Activated T-helper 1 cell treated with anti-CD3 and anti-CD28 coated beads, Interleukin-2, amount 50 U/mL, for 16 hours (primary cell): ENCODE measurements at places on chromosomes 4 and X.

DNA sequence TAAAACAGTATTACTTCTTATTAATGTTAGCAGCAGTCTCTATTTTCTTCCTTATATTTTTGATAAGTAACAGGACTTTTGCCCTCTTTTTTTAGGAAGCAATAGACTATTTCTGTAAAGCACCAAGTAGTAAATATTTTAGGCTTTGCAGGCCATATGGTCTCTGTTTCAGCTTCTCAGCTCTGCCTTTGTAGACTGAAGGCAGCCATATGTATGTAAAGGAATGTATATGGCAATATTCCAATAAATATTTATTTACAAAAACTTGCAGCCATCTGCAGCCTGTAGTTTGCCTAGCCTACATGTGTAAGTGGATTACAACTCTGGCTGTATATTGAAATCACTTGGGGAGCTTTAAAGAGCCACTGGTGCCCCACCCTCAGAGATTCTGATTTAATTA lies 15.0 kb downstream of the RADX start:
- DNase-seq: no peak

GRCh38 chr4:116020141-116020722 lies 906.8 kb upstream of the NDST4 start:
- no peak for DNase-seq

- DNase-seq: no peak
These were observed 87.5 kb upstream of the INTU start for GRCh38 chr4:127545271-127545670.

GRCh38 chrX:21963269-21963668 lies 22.8 kb downstream of the SMS start:
- no peak for DNase-seq

- no peak for DNase-seq
These were observed 138.9 kb downstream of the DCLK2 start for GRCh38 chr4:150217192-150217591.

GRCh38 chrX:109886122-109886761 lies 116.7 kb upstream of the TMEM164 start:
- no peak for DNase-seq

GRCh38 chrX:84240848-84241565 lies 53.0 kb upstream of the RPS6KA6 start:
- DNase-seq: no peak

DNA sequence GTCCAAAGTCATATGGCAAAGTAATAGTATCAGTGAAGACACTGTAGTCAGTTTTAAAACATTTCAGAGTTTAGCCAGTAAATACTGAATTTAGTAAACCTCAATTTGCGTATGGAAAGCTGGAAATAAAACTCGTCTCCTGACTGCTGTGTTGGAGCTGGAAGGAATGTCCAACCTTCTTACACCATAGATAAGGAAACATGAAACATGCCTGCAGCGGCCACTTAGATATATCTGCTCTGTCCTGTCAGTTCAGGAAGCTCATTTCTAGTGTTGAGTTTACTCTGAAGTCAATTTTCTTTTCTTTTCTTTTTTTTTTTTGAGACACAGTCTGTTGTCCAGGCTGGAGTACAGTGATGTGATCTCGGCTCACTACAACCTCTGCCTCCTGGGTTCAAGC lies 21.2 kb downstream of the ARHGAP10 start:
- no peak for DNase-seq

DNA sequence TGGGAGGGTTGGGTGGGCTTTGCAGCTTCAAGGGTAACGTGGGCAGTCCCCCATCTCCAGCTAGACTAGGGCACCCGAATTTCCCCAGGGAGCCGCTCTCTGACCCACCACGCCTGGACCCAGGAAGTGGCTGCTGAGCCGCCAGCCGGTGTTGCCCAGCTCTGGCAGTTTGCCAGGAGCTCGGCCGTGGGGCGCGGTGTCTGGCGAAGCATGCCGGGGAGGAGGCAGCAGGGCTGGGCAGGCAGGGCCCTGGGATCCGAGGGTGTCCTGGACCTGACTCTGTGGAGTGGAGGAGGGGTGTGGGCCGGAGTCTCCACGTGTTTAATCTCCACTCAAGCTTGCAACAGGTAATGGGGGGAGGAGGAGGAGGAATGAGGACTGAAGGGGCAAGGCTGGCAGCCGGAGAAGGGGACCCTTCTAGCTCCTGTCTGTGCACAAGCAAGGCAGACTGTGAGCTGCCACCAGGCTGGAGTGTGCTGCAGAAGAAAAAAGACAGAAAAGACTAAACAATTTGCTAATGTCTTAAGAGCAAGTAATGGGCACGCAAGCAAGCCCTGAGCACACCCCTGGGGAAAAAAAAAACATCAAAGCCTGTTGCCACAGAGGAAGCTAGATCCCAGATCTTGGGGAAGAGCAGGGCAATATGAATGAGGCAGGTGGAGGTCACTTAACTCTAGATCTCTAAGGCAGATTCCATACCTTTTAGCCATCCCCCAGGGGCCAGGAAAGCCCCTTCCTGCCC lies 2.4 kb downstream of the LONRF3 start:
- no peak for DNase-seq

DNA sequence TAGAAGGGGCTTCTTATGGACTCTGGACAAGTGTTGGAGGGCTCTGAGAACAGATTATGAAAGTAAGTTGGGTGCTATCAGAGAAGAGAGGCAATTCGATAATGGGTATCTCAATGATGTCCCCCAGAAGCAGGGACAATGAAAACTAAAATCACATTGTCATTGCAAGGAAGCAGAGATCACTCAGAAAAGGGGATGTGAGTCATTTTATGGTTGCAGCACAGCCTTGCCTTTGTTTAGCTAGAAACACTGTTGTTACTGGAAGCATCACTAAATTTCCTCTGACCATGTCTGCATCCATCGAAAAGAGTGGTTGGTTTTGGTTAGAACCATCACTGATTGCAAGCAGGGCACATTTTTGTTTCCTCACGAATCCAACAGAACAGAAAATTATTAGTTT lies 246.8 kb upstream of the NWD2 start:
- no peak for DNase-seq

- DNase-seq: no peak
These were observed 371.9 kb downstream of the GABRG1 start for GRCh38 chr4:45751877-45752530.

DNA sequence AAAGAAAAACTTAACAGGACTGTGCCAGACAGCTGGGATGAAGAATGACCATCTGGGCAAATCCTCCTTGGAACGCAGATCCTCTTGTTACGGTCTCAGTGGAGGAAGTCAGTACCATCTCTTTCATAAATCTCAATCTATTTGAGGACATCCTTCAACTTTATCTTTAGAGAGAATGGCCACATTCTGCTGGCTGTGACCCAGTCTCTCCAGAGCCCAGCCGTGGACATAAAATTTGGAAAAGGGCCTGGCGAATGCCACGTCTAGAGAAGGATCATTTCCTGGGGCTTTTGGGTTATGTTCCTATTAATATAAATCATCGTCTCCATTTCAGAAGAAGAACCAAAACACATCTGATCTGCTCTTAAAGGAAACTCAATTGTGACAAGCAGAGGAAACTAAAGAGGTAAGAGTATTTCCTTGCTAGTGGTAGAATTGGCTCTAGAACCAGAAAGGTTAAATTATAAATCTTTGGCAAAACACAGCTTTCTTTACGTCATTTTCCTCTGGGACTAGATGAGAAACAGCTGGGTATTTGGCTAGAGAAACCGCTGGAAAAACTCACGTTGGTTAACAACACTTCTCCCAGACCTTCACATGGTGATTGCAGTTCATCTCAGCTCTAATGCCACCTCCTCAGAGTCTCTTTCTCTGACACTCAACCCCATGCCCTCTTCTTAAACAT lies 164.7 kb downstream of the CHIC2 start:
- DNase-seq: no peak

- DNase-seq: no peak
These were observed 362.2 kb downstream of the SMARCA1 start for GRCh38 chrX:129161108-129161507.

GRCh38 chrX:34918856-34919255 lies 23.7 kb upstream of the FAM47B start:
- no peak for DNase-seq

DNA sequence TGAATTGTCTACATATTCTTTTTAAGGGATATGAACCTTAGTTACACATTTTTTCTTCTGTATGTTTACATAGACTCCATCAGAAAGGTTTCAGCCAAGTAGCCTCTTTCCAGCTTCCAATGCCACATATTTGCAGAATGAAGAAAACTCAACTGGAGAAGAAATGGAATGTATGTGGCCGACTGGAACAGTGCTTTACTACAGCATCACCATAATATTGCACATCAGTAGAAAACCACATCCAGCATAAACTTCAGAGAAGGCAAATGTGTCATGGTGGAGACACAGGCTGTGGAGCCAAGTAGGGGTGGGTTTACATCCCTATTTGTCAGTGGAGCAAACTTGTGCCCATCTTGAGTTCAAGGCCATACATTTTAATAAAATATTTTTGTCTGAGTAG lies 204.8 kb upstream of the LDB2 start:
- no peak for DNase-seq

DNA sequence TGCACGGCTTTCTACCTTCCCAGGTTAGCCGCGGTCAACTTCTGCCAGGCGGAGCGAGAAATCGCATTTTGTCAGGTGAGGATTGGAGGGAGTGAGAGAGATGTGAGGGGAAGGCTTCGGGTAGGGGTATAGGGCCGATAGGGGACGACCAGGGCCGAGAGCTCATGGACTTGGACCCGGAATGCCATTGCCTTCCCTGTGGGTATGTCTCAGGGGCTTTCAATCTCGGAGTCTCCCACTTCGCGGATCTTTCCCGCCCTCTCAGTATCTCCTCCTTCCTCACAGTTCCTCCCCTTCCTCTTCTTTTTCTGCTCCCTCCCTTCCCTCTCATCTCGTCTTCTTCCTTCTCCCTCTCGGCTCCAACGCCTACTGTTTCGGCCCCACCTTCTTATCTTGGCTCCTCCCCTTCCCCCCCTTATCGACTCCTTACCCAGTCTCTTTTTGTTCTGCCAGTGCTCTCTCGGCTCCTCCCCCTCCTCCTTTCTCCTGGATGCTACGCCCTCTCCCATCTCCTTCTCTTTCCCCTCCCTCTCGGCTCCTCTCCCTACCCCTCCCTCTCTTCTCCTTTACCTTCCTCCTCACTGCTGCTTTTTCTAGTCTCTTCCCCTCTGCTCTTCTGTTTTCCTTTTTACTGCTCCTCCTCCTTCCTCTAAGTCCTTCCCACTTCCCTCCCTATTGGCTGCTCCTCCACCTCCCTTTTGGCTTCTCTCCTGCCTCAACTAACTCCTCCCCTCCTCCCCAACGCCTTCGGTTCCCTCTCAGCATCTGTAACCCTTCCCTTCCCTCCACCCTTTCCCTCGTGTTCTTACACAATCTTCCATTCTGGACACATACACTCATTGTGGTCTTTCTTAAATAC lies 29.4 kb upstream of the RBMX start:
- DNase-seq: peak; percentile 6

GRCh38 chr4:28490669-28491068 lies 1630.0 kb downstream of the STIM2 start:
- no peak for DNase-seq

DNA sequence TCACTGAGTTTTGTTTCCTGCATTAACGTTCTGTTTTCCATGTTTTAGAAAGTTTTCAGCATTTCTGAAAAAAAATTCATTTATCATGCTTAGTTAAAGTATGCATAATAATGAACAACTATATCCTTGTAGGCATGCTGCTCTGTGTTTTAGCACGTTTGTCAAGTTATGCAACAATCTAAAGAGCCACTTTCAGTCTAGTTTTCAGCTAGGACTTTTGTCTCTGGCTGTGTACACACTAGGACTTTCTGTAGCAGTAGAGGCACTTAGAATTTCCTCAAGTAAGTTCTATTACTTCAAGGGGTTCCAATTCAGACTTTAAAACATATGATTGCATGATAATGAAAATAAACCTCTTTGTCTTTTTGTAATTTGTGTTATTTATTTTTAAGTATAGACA lies 12.4 kb downstream of the DCAF8L1 start:
- no peak for DNase-seq

DNA sequence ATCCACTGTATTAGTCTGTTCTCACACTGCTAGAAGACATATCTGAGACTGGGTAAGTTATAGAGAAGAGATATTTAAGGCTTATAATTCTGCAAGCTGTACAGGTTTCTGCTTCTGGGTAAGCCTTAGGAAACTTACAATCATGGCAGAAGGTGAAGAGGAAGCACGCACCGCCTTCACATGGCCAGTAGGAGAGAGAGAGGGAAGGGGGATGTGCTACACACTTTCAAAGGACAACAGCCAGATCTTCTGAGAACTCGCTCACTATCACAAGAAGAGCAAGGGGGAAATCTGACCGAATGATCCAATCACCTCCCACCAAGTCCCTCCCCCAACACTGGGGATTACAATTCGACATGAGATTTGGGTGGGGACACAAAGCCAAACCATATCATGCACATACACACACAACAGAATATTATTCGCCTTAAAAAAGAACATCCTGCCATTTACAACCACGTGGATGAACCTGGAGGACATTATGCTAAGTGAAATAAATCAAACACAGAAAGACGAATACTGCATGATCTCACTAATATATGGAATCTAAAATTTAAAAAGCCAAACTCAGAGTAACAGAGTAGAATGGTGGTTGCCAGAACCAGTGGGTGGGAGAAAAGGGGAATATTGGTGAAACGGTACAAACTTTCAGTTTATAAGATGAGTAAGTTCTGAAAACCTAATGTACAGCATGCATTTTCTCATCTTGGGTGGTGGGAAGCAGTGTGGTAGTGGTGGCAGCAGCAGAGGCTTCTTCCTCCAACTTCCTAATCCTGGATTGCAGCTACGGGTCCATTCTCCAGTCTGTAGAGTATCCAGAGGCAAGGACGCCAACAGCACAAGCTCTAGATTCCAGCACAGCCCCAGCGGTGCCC lies 12.8 kb downstream of the FRYL start:
- DNase-seq: no peak

- DNase-seq: no peak
These were observed 24.3 kb downstream of the RAI2 start for GRCh38 chrX:17836830-17837229.

- no peak for DNase-seq
These were observed 8.8 kb upstream of the TMSB4X start for GRCh38 chrX:12966151-12966550.

DNA sequence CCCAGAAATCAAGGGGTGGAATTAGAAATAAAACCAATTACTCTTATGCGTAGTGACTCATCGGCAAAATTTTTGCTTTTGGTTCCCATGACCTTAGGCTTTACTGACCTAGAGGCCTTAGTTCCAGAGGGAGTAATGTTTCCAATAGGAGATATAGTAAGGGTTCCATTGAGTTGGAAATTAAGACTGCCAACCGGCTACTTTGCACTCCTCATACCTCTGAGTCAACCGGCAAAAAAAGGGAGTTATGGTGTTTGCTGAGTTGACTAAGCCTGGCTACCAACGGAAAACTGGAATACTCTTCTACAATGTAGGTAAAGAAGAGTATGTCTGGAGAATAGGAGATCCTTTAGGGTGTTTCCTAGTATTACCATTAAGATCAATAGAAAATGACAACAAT lies 919.8 kb downstream of the CENPC start:
- no peak for DNase-seq

DNA sequence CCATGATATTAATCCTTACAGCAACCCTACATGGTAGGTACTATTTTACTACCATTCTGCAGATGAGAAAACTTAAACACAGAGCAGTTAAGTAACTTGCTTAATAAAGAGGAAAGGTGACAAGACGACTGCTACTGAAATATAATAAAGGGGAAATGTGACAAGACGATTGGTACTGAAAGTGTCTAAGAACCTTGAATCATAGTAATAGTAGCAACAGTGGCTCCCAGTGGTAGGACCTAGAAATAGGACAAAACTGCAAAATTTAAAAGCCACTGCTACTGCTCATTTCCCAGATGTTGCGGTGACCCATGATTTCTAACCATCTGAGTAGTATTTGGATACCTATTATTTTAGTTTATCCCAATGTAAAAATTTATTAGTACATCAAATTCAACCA lies 89.5 kb downstream of the TASL start:
- no peak for DNase-seq

- no peak for DNase-seq
These were observed 32.3 kb downstream of the MGARP start for GRCh38 chr4:139247700-139248238.
